ENCODE measurements at places on chromosomes 3 and 15.

DNA sequence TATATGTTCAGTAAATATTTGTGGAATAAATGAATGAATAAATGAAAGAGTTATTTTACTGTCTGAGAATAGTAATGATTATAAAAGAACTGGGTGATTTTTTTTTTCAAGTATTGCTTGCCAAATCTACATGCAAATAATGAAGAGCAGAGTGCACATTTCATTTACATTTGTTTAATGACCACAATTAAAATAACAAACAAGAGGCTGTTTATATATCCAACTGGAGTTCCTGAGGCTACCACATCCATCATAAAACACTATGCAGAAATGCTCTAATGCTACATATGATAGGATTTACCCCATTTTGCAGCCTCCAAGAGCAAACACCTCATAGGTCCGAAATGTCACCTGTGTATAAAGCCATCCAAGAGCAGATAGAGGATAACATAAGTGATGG, 124.5 kb downstream of the ECT2 start:
- DNase-seq = no peak

DNA sequence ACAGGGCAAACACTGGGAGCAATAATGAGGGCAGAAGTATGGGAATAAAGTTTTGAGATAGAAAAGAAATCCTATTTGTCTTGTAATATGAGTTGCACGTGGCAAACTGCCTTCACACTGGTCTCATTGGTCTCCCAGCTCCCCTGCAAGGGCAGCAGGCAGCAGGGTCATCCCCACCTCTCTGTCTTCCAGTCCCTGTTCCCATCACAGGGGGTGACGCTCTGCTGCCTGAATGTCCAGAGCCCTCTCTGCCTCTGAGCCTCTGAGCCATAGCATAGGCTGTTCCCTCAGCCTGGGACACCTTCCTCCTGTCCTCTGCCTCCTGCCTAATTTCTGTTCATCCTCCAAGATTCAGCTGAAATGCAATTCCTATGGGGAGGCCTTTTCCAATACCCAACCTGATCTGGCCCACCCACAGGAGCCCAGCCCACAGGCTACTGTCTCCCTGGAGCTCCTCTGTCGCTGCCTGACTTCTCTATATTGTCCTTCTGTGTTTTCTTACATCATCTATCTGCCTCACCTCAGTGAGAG, 12.1 kb upstream of the SKOR1 start:
- DNase-seq = no peak

GRCh38 chr3:139830817-139831216, 104.2 kb upstream of the CLSTN2 start:
- DNase-seq = no peak

GRCh38 chr15:36896949-36897348, 203.4 kb downstream of the MEIS2 start:
- DNase-seq = no peak

GRCh38 chr3:86954747-86955146, 36.2 kb downstream of the VGLL3 start:
- DNase-seq = no peak

GRCh38 chr15:95228856-95229555, 997.6 kb downstream of the MCTP2 start:
- DNase-seq = no peak

All from ascending aorta (tissue), 2 donors.